ENCODE measurements at places on chromosomes 1 and 21.

DNA sequence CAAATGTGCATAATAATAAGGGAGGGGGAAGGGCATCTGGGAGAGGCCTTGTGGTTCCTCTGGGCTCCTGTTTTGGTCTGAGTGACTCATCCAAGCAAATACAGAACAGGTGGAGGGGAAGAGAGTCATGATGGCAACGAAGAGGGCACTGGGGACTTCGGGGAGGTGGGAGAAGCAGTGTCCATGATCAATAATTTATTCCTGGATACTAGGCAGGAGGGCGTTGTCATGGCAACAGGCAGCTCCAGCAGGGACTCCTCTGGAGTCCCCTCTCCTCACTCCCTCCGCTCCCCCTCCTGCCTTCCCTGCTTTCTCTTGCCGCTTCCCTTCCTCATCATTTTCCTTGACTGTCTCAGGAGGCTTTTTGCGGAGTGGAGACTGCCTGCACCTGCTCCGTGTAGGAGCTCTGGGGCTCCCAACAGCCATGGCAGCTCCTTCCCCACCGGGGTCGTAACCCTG, 12.3 kb upstream of the NFASC start:
- no peak for DNase-seq

GRCh38 chr21:22582026-22582425, 1583.8 kb downstream of the NCAM2 start:
- DNase-seq: no peak

DNA sequence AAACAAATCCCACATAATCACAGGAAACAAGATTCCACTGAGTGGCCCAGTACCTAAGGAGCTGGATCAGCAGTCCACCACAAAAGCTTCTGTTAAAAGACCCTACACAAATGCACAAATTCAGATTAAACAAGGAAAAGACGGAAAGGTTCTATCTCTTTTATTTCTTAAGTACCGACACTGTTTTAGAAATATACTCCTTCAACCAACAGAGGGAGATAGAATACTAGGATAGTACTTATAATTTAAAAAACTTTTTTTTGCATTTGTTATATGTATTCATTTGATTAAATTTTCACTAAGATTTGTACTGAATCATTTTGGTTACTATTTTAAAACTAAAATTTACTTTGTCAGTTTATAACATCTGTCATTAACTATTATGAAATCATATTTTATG, 12.5 kb downstream of the CDC7 start:
- DNase-seq: no peak

GRCh38 chr1:39391691-39392679, 99.5 kb upstream of the BMP8A start:
- DNase-seq: no peak

DNA sequence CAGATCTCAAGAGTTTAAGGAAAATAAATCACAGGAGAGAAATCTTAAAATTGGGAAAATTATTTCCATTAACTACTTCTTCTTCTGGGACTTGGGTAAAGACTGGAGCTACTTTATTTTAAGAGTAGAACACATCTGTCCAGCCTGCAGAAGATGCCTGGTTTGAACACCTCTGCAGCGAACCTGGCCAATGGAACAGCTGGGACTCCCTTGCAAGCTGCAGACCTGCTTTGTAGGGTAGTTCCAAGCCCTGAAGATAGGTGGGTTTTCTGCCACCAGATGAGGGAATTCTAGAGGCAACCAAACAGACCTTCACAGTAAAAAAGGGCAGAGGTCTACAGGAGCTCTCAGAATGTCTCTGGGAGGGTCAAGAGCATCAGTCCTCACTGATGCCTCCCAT, 86.5 kb upstream of the CACNA1E start:
- DNase-seq: no peak

DNA sequence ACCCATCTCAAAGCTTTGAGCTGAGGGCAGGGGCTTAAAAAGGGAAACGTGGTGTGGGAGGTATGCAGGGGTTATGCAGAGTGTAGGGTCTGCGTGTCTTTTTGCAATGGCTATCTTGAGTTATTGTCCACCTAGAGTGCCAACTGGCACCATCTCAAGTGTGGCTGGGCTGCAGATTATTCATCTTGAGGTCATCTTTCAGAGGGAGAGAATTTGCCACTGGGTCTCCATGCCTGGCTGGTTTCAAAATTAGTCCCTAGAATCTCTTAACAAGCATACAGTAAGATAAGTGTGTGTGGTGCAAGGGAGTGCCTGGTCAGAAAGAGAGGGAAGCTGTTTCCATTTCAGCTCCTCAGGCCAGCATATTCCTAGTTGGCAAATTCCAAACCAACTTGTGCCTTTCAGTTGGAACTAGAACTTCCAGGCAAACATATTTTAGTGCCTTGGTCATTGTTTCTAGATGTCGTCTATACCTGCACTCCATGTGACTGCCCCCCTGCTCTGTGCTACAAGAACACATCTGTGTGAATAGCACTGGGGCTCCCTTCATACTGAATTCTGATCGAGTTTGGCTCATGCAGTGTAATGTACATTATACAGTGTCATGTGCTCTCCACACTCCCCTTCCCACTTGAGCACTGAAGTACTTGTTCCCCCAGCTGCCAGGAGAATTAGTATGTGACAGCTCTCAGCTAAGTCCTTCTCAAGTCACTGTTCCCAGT, 5.0 kb upstream of the OR2T8 start:
- no peak for DNase-seq

DNA sequence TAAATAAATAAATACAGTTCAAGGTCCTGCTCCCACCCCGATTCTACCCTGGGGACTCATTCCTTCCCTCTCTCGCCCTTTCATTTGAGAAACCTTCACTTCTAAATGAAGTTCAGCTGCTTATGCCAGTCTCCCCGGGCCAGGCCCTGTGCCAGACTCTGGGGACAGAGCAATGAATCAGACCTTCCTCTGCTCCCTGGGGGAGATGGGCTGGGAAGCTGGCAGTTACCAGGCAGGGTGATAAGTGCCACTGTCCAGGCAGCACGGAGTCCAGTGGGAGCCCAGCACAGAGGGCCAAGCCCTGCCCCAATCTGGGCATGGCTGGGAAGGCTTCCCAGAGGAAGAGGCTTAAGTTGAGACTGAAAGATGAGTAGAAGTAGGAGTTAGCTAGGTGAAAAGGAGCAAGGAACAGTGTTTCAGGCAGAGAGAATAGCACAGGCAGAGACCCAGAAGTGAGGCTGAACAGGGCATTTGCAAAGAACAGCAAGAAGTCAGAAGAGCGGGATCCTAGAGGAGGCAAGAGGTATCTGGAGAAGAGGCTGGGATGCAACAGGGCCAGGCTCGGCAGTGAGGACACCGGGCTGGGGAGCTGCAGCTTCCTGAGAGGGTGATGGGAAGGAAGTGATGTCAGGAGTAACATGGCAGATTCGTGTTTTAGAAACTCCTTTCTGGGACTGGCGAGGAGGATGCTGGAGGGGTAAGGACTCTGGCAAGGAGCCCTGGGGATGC, 13.5 kb downstream of the KCNQ4 start:
- DNase-seq: no peak

GRCh38 chr1:235910357-235911299, 43.9 kb upstream of the LYST start:
- no peak for DNase-seq

DNA sequence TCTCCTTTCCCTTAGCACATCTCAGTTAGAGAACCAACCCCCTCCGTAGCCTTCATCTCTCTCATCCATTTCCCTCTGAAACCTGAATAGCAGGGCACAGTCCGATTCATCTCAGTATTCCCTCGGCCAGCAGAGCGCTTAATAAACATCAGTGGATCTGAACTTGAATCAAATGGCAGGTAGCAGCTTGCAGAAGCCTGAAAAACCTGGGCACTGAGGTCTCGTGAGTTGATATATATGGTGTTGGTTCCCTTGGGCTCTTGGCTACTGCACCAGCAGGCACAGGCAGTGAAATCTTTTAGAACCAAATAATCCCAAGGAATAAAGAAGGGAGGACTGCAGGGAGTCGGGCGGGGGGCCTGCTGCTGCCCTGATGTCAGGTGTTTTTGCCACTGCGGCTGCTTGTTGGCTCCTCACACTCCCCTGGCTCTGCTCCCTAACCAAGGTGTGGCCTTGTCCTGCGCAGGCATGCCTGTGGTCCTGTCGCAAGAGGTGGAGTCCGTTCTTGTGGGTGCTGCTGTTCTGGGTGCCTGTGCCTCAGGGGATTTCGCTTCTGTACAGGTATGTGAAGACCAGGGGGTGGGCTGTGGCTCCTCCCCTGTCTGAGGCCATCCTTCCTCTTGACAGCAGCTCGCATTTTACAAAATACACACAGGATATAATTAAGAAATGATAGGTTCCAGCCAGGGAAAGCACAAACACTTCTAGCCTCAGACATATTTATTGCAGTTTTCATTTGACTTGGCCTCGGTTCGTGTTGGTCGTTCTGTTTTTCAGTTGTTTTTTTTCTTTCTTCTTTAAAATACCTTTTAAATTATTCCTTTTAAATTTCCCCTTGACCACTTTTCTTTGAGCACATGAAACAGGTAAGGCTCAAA, 140.9 kb upstream of the HOOK1 start:
- DNase-seq: no peak

DNA sequence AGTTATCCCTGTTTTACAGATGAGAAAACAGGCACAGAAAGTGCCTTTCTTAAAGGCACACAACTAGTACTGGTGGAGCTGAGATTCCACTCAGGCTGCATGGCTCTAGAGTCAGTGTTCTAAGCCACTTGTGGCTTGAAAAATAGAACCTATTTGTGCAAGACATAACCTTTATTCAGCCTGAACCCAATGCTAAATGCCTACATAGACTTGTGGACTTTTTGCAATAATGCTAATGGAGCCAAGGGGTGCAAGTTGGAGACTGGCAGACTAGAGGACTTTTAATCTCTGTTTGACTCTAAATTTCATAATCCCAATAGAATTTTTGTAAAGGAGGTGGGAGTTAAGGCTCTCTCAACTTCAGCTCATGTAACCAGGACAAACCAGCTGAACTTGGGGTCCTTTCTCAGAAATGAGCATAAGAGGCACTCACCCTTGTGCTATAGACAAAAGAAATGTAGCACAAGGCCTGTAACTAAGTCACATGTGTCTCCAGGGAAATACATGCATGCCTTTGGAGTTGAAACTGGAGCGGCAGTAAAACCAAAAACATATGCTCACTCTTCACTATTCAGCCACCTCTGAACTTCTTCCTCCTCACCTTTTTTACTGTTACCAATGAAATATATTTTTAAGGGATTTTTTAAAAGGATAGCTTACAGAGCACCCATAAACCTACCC, 43.0 kb upstream of the AK4 start:
- no peak for DNase-seq

DNA sequence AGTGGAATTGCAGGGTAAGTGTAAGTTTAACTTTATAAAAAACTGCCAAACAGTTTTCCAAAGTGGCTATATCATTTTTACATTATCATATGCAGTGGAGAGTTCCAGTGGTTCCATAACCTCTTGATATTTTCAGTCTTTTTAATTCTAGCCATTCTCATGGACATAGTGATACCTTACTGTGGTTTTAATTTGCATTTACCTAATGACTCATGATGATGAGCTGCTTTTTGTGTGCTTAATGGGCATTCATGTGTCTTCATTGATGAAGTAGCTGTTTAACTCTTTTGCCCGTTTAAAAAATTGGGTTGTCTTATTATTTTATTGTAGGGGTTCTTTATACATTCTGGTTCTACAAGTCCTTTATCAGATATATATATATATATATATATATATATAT, 29.4 kb downstream of the SNX27 start:
- DNase-seq: no peak

DNA sequence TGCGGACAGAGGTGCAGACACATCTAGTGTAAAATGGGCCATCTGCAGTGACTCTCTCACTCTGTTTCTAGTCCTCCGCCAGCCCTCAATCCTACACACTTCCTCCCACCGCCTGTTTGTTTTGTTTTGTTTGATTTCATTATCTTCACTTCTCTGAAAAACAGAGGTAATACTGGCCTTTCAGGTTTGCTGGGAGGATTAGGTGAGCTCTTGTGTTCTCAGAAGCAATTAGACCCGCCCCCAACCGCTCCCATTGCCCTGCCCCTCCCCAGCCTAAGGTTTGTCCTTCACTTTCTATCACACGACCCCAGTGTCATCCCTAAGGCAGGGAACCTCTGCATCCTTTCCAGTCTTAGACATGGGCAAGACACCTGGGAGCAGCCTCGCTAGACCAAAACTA, 43.2 kb upstream of the TACSTD2 start:
- DNase-seq: no peak

DNA sequence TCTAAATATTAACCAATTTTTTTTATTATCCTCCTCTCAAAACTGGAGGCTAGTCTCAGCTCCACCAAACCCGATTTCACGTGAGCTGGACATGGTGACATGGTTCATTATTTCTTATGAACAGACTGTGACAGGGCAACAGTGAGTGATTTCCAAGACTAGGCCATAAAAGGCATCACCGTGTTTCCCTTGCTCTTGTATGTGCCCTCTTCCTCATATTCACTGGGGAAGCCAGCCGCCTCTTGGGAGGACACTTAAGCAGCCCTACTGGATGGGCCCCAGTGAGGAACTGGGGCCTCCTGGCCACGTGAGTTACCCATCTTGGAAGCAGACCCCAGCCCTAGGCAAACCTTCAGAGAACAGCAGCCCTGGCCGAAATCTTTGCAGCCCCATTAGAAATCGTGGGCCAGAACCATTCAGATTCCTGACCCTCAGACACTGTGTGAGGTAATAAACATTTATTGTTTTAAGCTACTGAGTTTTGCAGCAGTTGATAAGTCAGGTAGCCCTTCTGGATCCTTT, 105.0 kb downstream of the GALNT2 start:
- DNase-seq: no peak

DNA sequence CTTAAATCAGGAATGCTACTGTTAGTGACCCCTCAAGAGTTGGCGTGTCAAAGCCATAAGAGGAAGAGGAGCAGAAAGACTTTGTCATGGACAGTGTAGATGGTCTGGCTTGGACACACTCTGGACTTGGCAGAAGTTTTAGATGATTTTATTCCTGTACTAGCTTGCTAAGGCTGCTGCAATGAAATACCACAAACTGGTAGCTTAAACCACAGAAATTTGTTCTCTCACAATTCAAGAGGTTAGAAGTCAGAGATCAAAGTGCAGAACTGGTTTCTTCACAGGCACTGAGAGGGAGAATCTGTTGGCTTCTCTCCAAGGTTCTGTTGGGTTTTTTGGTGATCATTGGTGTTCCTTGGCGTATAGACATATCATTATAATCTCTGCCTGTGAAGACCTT, 869.8 kb upstream of the B3GALT2 start:
- DNase-seq: no peak

DNA sequence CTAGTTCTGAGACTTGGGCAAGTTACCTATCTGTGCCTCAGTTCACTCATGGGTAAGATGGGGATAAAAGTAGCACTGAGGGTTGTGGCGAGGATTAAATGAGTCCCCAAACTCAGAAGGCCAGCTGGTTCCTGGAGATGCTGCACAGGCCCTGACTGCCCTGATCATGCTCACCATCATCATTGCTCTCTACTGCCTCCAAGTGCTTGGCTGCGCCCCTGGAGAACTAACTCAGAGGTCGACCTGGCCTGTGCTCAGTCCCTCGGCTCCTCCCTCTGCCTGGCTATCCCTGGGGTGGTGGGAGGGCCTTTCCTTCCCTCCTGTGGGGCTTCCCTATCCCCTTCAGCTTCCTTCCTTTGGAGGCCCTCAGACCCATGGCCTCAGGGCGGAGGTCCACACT, 5.6 kb downstream of the SLC5A9 start:
- no peak for DNase-seq

DNA sequence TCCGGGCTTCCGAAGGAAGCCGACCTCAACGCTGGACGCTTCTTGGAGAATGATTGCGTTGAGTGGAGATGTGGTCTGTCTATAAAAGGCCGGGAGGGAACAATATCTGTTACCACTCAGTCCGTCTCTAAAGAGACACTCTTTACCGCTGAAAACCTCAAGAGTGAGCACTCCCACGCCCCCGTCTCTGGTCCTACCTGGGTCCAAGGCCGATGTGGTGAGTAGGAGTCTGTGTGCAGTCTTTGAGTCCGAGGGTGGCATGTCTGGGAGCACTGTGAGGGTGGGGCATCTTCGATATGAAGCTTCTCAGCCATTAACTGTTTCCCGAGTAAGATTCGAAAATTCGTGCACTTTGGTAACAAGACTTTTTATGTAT, 576 bp downstream of the ZFP69 start:
- DNase-seq: peak; percentile 11
